ENCODE measurements at places on chromosomes 11 and 22.

DNA sequence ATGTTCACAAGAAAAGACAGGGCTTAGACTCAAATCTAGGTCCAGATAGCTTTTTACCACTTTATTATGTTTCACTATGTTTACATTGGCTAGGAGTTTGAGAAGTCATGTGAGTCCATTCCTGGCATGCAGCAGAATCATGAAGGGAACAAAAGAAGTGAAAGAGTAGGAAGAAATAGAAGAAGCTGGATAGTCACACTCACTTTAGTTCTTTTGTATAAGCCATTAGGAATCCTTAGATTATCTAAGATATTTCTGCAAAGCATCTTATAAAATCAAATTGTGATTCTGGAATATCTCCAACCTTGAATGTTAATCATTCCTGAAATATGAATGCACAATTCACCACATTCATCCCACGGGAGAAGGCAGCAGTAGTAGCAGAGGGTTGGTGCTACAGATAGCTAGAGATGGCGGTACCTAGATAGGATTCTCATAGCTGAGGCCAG lies 31.9 kb downstream of the MAML2 start:
- no peak for DNase-seq

DNA sequence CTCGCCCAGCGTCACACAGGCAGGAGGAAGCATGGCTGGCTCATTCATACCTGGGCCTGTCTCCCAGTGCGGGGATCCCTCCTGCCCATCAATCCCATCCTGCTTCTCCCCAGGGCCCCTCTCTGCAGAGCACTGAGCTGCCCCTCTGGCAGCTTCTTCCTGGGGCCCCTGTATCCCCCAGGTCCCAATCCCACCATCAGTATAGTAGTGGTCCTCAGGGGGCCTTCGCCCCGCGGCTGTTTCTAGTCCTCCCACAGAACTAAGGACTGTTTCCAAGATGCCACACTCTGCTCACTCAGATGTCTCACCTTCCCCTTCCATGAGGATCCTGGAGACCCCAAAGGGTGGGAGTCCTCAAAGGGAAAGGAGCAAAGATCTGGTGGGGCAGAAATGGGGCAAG lies 97.6 kb downstream of the PDE2A start:
- no peak for DNase-seq

DNA sequence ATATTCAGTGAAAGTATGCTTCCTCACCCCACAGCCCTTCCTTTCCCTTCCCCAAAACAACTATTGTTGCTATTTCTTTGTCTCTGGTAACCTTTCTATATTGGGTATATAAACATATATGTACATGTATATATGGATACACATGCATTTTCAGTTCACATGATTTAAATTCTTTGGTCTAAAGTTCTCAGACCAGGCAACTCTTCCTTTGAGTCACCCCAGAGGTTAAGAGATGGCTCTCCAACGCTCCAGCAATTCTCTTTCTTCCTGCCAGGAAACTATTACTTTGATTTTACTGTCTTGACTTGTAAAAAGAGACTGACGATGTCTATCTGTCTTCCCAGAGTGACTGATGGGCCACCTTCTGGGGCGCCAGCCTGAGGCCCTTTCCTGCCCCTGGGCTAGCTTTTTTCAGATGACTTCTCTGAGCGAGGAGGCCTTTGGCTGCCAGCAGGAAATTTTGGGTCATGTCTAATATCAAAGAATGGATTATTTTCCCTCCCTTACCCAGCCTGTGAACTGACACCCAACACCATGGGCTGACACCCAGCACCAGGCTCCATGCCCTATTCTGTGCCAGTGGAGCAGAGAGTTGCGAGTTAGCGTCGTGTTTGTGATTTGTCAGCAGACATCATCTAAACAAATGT lies 14.4 kb upstream of the ST3GAL4 start:
- DNase-seq, result no peak

DNA sequence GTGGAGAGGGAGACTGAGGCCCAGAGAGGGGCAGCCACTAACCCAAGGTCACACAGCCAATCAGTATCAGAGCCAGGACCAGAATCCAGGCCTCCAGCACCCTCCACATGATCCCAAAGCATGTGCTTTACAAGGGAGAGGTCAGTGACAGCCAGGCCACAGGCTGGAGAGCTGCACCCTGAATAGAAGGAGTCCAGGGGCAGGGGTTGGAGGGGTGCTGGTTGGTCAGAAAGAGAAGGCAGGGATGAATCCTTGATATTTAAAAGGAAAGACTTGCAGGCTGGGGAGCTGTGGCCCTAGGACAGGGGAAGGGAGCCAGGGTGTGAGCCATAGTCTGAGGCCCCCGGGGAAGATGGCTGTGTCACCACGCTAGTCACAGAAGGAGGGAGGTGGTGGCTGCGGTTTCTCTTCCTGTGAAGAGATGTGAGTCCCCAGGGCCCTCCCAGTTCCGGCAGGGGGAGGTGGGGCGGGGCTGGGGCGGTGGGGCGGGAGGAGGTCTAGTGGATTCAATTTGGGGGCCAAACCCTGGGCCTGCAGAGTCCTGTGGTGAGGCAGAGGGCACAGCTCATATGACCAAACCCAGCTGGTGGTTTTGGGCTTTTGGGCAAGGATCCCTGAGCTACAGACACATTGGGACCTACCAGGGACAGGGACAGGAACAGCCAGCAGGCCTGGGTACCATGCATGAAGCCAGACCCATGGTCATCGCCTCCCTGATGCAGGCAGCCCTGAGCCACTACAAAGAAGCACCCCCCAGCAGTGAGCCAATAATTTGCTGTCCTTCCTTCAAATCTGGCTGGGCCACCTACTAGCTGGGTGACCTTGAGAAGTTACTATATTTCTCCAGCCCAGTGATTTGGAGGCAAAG lies 14.0 kb downstream of the RAC2 start:
- DNase-seq, result no peak

GRCh38 chr22:28934026-28934425 lies 50.7 kb downstream of the ZNRF3 start:
- no peak for DNase-seq

GRCh38 chr22:31569126-31569525 lies 72.8 kb downstream of the SFI1 start:
- DNase-seq, result no peak

GRCh38 chr11:17594686-17595192 lies 47.7 kb downstream of the OTOG start:
- no peak for DNase-seq

DNA sequence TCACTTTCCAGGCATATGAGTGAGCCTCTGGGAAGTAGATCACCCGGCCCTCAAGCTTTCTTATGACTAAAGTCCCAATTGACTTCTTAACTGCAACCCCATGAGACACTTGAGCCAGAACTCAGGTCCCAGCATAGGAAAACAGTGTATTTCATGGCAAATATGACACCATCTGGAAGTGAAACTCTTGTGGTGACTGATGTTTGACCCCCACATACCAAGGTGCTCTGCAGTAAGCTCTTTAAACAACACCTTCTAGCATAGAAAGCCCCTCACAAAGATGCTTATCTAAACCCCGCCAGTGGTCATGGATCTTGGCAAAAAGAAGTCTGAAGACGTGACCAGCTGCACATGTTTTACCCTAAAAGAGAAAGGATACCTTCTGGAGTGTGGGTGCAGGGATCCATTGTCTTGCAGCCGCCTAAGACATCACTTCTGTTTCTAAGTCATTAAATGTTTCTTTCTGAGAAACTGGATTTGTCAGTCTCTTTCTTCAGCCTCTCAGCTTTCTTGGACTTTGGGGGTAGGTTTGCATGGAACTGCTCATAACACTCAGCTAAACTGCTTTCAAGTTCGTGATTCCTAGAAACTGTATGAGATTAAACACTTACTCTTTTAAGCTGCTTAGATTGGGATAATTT lies 7.4 kb upstream of the PELI3 start:
- DNase-seq, result no peak

DNA sequence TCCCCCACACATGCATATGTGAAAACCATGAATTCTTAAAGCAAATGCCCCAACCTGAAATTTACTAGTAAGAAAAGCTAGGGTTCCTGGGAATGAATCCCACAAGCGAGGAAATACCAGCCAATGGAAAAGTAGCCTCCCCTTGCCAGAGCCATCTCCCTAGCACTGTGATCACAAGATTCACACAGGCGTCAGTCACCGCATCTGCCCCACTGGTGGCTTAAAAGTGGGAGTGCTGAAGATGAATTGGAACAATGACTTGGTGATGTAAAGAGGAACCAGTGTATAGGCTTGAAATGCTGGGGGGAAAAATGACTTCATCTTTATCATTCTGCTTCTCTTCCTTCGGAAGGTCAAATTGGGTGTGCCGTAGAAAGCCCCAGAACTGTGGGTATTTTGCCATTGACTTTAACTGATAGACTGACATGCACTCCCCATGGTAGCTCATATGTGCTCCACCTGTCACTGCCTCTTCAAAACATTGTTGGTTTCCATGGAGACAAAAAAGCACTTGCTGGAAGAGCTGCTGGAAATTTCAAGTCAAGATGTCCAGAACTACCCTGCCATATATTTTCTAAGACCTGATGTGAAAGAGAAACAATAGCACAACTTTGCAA lies 19.2 kb upstream of the ASPHD2 start:
- no peak for DNase-seq

DNA sequence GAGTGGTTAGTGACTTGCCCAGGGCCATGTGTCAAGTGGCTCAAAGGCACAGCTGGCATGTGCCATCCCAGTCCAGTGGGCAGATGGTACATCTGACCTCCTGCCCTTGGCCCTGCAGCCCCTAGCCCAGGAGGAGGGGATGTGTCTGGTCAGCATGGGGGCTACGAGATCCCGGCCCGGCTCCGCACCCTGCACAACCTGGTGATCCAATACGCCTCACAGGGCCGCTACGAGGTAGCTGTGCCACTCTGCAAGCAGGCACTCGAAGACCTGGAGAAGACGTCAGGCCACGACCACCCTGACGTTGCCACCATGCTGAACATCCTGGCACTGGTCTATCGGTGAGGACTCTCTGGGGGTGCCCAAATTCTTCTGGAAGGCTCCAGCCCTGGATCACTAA lies 5.7 kb upstream of the RAB1B start:
- DNase-seq, result no peak

DNA sequence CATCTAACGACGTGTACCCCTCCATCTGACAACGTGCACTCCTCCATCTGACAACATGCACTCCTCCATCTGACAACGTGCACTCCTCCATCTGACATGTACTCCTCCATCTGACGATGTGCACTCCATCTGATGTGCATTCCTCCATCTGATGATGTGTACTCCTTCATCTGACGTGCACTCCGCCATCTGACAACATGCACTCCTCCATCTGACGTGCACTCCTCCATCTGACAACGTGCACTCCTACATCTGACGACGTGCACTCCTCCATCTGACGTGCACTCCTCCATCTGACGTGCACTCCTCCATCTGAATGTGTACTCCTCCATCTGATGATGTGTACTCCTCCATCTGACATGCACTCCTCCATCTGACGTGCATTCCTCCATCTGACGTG lies 8.0 kb upstream of the IL17REL start:
- no peak for DNase-seq

DNA sequence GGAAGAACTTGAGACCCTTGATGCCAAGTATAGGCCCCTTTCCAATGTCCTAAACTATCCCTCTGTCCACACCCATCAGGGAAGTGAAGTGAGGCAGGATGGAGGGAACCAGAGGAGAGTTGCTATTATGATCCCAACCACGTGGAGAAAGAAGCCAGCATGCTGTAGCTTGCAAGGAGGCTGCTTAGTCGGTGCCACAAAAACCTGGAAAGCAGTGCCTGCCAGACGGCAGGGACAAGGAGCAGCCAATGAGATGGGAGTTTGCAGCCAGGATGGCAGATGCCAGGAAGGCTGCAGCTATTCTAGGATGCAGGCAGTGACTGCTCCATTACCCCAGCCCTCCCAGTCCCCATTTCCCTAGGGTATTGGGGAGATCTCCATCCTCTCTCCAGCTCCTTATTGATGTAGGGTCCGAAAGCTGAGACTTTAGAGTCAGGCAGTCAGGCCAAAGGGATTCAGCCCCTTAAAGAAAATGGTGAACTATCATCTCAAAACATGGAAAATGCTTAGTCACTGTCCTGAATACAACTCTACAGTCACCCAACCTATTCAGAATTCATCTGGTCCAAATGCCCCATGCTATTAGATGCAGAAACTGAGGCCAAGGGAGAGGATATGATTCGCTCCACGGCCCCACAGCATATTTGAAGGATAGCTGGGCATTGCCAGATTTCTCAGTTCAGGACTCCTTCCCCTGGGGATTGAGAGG lies 18.4 kb upstream of the LRRC55 start:
- no peak for DNase-seq

GRCh38 chr11:2837096-2837601 lies 48.4 kb downstream of the CDKN1C start:
- DNase-seq, result no peak

- no peak for DNase-seq
These were observed 677 bp downstream of the DYNC2H1 start for GRCh38 chr11:103109818-103110388.

- DNase-seq, result no peak
These were observed 72.0 kb downstream of the RPUSD4 start for GRCh38 chr11:126139111-126140091.

DNA sequence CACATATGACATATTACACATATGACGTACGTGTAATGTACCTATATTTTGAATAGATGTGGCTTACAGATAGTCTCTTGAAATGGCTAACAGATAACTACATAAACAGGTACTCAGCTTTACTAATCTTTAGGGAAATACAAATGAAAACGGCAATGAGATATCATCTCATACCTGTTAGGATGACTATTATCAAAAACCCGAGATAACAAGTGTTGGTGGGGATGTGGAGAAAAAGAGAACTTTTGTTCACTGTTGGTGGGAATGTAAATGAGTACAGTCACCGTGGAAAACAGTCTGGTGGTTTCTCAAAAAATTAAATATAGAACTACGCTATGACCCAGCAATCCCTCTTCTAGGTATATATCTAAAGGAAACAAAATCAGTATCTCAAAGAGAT lies 247.6 kb downstream of the ETS1 start:
- DNase-seq, result no peak

DNA sequence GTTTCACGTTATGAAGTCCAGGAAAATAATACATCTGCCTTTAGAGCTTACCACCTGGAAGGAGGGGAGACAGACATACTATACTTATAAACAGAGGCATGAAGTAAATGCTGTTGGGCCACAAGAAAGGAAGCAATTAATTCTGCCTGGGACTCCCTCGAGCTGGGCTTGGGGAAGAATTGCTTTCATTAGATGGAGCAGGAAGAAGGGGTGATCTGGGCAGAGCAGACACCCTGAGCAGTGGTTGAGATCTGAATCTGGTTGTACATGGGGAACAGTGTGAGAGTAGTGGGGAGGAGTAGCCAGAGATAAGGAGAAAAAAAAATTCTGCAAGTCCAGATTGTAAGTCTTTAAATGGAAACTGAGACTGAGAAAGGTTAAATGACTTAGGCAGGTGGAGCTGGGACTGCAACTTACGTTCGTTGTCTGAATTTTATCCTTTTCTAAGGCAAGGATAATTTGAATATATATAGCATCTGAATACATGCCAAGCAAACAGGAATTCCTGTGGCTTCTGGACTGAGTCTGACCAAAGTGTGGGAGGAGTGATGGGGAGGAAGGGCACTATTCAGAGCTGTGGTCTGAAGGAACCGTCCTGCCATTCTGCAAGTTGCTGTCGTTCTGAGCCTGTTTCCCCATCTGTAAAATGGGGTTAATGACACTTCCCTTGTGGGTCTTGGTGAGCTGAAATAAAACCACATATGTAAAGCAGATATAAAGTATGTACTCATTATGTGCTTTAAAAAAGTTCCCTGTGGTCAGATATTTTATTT lies 7.9 kb downstream of the NCAM1 start:
- no peak for DNase-seq
